ENCODE measurements at places on chromosomes 2 and 18.

DNA sequence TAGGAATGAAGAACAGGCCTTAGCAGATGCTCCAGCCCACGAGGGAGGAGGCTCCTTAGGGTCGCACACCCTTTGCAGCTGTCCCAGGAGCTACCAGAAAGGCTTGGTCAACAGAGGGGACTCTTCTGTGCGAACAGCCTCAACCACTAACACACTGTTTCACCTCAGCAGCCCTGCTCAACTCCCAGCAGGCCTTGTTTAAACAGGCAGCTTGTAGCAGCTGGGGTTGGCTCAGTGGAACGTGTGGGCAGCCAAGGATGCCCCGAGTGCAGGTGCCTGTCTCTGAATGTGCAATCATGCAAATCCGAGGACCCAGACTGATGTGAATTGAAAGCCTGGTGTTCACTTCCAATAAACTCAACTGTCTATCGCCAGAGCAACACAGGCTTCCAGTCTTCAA, 88.7 kb upstream of the CXCR4 start:
- no peak for DNase-seq

- DNase-seq = no peak
These were observed 512.7 kb upstream of the CDH2 start for GRCh38 chr18:28689588-28689987.

GRCh38 chr2:108396845-108397244, 19.1 kb downstream of the SULT1C4 start:
- DNase-seq = peak; percentile 37

DNA sequence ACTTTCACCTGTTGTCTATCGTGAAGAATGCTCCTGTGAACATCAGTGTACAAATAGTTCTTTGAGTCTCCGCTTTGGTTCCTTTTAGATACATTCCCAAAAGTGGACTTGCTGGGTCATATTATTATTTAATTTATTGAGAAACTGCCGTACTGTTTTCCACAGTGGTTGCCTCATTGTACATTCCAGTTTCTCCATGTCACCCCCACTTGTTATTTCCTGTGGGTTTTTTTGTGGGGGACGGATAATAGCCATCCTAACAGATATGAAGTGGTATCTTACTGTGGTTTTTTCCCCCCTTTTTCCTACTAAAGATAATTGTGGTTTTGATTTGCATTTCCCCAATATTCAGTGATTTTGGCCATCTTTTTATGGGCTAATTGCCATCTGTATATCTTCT, 53.8 kb downstream of the SMCHD1 start:
- peak; percentile 1 for DNase-seq

- no peak for DNase-seq
These were observed 19.3 kb upstream of the CAVIN2 start for GRCh38 chr2:191866195-191866594.

DNA sequence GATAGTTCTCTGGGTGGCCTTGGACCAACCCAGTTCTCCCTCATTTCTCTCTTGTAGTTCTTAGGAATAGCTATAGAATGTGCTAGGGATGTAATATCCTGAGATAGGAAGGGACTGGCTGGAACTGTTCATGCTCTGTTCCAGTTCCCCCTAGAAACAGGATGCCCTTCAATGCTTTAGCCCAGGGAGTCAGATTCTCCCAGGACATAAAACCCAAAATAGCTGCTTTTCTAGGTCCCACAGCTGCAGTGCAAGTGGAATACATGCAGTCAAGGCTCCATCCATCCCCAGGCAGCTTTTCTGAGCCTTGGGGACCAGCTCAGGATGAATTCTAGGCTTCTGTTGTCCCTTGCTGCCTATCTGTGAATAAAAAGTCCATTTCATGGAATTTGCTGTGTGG, 257.3 kb upstream of the CTAGE1 start:
- no peak for DNase-seq

DNA sequence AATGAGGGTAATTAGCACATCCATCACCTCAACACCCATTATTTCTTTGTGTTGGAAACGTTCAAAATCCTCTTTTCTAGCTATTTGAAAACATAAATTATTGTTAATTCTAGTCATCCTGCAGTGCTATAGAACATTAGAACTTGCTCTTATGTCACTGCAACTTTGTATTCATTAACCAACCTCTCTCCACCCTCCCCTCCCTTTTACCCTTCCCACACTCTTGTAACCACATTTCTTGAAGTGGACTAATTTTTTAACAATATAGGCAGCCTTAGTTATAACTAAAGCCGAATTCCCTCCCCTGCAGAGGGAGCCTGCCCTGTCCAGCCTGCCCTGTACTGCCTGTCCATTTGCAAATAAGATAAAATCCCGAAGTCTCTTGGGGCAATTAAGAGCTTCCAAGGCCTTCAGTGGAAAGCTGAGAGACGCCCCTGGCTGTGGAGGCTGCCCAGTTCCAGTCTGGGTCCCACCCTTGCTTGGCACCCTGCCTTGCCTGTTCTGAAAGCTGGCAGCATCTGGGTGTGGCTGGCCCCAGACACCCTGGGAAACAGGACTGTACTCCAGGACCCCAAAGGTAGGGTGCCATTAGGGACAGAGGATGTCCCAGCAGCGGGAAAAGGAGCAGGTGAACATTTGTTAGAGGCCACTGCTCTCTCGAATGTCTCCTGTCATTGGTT, 65.1 kb downstream of the MEX3C start:
- DNase-seq = no peak

DNA sequence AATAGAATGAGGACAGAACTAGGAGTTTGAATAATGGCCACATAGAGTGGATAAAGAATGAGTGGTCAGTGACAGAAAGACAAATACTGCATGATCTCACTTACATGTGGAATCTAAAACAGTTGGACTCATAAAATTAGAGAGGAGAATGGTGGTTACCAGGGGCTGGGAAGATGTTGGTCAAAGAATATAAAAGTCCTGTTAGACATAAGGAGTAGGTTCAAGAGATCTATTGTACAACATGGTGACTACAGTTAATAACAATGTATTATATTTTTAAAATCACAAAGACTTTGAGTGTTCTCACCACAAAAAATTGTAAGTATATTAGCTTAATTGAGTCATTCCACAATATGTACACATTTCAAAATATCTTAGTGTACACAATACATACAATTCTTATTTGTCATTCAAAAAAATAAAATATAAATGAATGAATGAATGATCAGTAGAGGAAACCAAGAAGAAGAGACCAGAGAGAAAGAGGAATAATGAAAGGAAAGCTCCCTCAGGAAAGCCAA, 177.9 kb upstream of the VRK2 start:
- DNase-seq = no peak

DNA sequence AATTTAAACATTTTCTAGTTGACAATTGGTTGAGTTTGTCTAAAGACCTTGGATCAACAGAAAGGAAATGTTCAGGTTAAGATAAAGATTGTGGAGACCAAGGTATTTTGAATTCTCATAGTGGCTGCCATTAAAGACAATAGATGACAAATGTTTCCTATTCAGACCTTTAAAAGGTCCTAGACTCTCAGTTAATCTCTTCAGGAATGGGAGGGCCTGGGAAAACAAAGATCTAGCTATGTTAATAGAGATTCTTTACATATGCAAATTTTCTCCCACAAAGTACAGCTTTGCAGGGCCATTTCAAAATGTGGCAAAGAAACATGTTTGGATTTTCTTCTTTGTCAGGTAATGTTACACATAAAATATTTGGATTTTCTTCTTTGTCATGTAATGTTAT, 403.9 kb downstream of the SPAG16 start:
- no peak for DNase-seq

DNA sequence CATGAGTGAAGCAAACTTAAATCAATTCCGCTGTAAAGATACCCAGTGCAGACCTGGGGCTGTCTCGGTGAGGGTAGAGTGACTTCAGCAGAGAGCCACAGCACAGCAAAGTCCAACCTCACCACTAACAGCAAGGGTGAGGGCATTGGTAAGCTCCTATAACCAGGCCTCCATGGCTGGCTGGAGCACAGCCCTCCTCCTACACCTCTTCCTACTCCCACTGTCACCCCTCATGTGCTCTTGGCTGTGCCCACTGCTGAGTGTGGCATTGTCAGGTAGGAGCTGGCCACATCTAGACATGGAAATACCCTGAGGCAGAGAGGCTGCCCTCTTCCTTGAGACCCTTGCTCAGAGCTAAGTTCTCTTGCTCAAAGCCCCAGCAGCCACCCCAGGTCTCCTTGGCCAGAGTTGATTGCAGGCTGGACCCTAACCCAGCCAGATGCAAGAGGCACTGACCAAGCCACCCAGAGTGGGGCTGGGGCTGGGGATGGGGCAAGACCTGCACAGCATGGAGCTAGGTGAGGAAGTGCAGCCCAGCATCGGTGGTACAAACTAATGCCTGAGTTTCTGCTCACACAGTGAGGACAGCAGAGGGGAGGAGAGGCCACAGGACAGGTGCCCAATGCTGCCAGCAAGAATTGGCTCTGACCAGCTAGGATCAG, 77.6 kb upstream of the RAB6C start:
- DNase-seq = no peak

- DNase-seq = peak; percentile 54
These were observed 508.9 kb downstream of the FBXO15 start for GRCh38 chr18:73638709-73639108.

DNA sequence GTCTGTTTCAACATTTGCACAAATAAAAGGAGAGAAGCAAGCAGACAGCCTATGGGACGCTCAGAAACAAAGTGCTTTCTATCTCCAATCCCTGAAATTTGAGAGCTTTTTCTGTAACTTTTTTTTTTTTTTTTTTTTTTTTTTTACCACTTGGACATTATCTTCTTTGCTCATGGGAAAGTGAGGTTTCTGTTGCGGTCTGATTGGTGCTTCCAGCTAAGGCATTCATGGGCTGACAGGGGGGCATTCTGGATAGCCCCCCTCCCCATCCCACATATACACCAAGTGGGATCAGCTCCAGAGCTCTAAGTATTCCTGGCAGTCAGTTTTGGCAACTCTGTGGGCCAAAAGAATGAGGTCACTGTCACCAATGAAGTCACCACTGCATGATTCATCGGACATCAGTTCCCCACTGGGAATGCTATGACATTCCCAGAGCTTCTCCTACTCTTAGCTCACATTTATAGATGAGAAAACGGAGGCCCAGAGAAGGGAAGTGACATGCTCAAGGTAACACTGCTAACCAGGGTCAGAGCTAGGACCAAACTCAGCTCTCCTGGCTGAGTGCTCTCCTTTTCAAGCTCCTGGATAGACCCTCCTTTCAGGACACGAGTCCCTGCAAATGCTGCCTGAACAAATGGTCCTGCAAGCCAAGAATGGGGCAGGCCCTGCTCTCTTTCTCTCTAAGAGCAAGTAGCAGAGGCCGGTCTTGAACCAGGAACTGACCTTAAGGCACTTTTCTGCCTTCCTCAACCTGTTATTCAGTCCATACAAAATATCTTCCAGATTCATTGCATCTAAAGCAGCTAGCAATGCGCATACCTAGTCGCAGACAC, 61.3 kb downstream of the TMEM247 start:
- peak; percentile 93 for DNase-seq

DNA sequence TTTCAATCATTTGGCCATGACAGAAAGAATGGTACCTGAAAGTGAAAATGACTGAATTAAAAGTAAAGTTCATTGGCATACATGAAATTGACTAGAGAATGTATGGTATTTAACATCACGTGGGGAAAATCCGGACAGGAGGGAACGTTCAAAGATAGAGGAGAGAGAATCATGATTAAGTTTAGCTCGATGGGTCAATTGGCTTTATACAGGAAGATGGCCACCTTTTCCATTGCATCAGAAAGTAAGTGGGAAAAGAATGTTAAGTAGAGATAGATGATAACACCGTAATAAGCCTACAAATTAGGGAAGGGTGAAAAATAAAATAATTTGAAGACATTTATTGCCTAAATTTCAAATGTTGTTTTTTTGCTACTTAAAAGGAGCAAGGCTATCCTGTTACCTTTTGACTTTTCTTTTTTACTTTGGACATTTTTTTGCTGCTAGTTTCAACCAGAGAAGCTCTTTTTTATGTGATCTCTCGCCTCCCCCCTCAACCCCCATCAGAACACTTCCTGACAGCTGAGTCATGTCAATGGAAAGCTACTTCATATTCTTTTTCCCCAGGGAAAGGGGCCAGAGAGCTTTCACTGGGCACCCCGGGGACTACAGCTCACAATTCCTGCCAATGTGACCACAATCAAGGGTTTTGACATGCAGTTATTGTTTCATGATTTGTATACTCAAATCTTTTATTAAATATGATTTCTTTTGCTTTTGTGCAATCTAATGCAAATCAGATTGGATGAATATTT, 767 bp upstream of the CCDC102B start:
- DNase-seq = peak; percentile 97

DNA sequence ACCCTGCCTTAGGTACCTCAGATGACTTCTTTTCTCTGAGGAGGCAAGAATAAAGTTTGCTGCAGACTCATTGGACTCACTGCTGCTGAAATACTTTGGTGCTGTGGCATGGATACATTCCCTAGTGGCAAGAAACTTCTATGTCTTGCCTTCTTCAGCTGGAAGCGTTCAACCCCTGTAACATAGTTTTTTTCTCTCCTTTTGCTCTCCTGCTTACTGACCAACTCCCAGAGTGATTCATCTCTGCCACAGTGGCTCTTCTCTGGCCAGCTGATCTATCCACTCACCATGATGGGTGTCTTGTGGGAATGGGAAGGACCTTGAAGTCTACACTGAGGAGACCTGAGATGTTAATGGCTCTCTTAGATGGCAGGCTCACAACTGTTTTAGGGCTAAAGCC, 309.3 kb upstream of the LRRTM4 start:
- DNase-seq = no peak

GRCh38 chr2:238130696-238131628, 7.5 kb upstream of the KLHL30 start:
- DNase-seq = no peak

GRCh38 chr18:36440614-36441013, 143.1 kb downstream of the FHOD3 start:
- peak; percentile 85 for DNase-seq

DNA sequence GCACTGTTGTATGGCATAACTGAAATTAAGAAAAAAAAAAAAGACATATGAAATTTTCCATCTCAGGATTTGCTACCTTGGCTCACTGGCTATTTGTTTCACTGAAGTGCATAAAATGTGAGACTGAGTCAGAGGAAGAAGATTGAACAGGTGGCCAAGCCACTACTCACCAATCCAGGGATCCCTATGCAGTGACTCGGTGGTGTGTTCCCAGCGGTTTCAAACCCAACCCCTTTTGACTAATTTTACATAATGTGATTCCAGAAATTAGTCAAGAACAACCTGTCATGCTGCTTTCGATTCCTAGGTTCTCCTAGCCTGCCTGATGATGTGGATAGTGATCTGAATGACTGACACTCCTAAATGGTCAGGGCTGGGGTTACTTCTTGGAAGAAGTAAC, 77.3 kb downstream of the KLHL14 start:
- no peak for DNase-seq

DNA sequence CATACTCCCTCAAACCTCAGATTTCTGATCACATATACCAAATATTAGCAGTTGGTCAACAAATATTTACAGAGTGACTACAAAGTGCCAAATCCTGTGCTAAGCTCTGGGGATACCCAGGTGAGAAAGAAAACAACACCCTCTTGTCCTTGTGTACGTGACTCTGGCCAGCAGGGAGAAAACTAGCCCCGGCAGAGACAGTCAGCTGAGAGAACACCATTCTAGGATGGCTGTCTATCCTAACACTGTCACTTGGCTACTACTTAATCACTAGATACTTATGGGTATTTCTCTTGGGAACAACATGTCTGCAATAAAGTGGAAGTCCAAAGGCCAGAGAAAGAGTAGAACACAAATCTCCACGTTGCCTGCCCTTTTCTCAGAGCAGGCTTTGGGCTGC, 57.9 kb upstream of the CD226 start:
- no peak for DNase-seq
